ENCODE measurements at places on chromosomes 3 and 15.

DNA sequence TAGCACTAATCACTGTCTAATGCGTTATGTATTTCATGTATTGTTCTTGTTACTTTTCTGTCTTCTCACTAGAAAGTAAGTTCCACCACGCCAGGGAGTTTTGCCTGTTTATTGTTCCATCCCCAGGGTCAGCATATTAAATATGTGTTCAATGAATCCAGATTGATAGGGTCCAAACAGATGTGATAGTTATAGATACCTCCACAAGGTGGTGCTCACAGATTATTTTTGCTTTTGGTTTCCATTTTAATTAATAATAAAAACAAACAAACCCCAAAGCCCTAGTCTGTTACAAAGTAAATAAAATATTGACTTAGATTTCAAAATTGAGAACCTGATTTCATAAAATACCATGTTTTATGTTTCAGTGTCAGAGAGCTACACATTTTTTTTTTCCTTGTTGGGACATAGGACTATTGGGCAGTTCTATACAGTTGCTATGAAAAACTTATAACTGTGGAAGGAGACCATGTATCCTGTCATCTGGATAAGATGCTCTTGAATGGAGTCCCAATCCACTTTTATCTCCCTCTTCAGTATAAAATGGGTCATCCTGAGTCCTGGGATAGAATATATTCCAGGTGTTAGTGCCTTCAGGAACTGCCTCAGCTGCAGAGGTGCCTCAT is 12.4 kb downstream of the OTOL1 start:
- no peak for DNase-seq

GRCh38 chr15:56792211-56792610 is 58.9 kb upstream of the ZNF280D start:
- DNase-seq = no peak

DNA sequence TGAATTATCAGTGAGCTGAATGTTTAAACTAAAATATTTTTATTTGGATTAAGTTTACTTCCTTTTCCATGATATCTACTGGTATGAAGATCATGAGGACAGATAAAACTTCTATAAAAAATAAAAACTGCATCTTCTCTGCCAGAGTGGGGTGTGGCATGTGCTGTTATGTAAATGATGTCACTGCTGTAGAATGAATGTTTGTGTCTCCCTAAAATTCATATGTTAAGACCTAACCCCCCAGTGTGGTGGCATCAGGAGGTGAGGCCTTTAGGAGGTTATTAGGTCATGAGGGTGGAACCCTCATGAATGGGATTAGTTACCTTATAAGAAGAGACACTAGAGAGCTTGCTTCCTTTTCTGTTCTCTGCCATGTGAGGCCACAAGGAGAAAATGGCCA is 178.7 kb upstream of the DPH6 start:
- DNase-seq = no peak

GRCh38 chr3:15942462-15942861 is 144.7 kb upstream of the ANKRD28 start:
- no peak for DNase-seq

DNA sequence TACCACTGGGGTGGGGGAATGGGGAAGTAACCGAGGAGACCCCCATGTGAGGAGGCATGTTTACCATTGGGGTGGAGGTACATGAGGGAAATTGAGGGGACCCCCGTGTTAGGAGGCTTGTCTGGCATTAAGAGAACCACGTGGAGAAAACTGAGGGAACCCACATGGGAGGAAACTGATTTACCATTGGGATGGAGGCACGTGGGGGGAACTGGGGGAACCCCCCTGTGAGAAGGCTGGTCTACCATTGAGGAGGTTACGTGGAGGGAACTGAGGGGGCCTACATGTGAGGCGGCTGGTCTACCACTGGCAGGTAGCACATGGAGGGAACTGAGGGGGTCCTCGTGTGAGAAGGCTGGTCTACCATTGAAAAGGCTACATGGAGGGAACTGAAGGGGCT is 159.4 kb downstream of the FBLN2 start:
- no peak for DNase-seq

- DNase-seq = no peak
These were observed 37.1 kb downstream of the MAP3K13 start for GRCh38 chr3:185399737-185400667.

DNA sequence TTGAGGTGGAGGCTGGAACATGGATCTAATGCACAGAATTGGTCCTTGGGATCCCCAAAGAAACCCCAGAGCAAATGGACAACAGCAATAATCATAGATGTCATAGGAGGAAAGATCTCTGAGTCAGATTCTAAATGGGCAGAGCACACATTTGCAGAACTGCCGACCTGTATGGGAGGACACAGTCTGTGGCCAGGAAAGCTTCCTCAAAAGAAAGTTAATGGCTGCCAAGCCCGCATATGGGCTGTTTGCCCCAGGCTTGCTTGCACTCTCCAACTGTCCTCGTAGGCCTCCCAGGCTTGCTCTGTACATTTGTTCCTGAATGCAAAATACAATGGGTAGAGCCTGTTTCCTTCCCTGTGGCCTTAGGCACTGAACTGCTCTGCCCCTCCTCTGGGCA is 102.0 kb upstream of the PLXNA1 start:
- DNase-seq = no peak

- no peak for DNase-seq
These were observed 50.0 kb upstream of the ZNF280D start for GRCh38 chr15:56783156-56783856.

All from stimulated activated CD4-positive, alpha-beta T cell treated with anti-CD3 and anti-CD28 coated beads, Interleukin-4, amount 100 ng/mL, for 4 hours (primary cell).